ENCODE measurements at places on chromosomes 13 and 19.

GRCh38 chr19:51824281-51825005, 29.5 kb downstream of the FPR3 start:
- DNase-seq = no peak

DNA sequence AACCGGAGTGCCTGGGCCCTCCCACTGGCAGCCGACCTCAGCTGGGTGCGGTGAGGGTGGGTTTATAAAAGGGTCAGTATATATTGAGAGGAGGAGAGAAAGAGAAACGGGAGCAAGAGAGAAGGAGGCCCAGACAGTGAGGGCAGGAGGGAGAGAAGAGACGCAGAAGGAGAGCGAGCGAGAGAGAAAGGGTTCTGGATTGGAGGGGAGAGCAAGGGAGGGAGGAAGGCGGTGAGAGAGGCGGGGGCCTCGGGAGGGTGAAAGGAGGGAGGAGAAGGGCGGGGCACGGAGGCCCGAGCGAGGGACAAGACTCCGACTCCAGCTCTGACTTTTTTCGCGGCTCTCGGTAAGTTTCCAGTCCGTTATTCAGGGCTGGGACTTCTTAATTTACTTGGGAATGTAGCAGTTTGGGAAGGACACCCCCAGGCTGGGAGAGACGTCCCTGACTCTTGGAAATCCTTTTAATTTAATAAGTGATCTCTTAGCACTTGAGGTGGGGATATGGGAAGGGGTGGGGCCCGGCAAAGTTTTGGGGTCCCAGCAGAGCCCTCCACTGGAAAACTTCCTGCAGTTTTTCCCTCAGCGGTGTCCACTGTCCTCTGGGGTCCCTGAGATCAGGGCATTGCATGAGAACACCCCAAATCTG, at the start of gene EMP3:
TSS of gene EMP3 (plus strand) at position 288 of the 646 bp plus-strand sequence. CDS start 1,293 bp downstream, outside the sequence.
- peak; percentile 51 for DNase-seq

DNA sequence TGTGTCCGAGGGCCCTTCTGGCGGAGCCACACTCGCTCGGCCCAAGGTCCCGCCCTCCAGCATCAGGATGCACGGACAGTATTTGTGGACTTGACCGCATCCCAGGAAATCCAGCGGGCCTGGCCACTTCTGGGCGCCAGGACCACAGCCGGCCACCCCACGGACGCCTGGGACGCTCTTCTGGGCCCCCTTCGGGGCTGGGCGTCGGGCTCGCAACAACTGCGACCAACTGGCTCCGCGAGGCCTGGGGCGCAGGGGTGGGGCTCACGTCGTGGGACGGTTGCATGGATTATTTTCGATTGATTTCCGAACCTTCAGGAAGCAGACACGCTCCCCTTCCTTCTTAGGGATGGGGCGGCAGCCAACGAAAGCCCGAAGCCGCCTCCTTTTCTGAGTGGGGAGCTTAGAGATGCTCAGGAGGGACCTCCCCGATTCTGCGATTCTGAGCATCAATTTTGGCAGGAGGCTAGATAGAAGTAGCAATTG, 521 bp upstream of the NUP58 start:
- DNase-seq = no peak

- DNase-seq = no peak
Measured at GRCh38 chr13:43879755-43880181, at the start of gene LACC1. LACC1 (plus strand) TSS chr13:43879904; CDS start chr13:43880986, 1,082 bp downstream.

- DNase-seq = no peak
Measured at GRCh38 chr19:3633559-3633988, 7.0 kb upstream of the CACTIN start.

DNA sequence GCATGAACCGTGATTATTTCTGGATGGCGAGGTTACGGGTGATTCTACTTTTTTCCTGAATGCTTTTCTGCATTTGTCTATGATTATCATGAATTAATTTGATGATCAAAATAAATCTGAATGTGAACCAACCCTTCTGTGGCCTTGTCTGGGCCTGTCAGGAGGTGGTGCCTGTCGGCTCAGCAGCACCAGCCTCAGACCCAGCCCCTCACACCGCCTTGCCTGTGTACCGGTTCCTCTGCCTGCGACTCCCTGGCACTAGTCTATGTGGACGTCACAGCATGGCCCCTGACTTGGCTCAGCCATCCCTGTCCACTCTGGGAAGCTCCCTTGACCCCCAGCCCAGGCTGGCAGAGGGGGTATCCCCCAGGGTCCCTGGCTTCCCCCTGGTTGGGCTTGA, 15.5 kb upstream of the RABAC1 start:
- DNase-seq = no peak

- no peak for DNase-seq
Measured at GRCh38 chr19:9793071-9793591, 24.6 kb upstream of the ZNF846 start.

DNA sequence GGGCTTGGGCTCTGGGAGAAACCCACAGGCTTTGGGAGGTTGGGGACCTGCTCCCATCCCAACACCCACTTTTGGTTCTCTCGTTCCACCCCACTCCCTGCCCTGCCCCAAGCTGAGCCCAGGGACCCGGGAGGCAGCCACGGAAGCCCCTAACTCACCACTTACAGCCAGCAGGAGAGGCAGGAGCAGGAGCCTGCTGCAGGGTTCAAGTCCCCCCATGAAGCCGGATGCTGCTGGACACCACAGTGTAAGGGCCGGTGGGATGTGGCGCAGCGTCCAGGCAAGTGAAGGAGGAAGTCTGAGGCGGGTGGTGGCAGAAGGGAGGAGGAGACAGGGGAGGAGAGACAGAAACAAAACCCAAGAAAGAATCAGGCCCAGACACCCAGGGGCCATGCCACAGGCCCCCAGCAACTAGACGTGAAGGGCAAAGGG, at the start of gene TYROBP:
TSS of gene TYROBP (minus strand) at position 286 of the 432 bp plus-strand sequence. CDS start at position 219, 67 bp downstream.
- no peak for DNase-seq

DNA sequence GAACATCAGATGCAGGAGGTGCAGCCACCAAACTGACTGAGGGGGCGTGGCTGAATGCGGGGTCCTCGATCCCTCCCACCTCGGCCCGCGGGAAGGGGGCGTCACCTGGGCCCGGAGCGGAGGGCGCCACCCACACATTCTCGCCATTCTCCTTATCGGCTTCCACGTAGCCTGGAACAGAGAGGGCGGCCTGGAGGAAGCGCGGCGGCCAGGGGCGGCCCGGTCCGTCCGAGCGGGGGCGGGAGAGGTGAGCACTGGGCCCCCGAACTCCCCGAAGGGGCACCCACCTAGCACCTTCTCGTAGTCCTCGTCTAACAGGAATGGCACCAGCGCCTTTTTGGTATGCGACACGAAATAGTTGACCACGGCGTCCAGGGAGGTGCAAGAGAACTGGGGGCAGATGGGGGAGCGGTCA, 11.8 kb downstream of the STAP2 start:
- no peak for DNase-seq

DNA sequence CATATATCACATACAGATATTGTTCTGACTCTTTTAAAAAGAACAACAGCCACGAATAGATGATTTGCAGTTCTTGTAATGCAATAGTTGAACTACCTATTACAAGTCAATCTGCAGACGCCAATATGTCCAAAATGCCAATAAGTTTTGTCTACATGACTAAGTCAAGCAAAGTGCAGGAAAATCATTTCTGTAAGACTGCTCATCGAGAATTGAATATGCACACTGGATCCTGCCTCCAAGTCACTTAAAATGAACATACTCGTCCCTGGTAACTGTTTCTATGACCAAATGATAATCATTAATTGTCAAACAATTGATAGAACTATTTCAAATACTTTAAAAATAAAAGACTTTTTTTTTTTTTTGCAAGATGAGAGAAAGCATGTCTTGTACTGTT, 375.6 kb downstream of the ITGBL1 start:
- no peak for DNase-seq

DNA sequence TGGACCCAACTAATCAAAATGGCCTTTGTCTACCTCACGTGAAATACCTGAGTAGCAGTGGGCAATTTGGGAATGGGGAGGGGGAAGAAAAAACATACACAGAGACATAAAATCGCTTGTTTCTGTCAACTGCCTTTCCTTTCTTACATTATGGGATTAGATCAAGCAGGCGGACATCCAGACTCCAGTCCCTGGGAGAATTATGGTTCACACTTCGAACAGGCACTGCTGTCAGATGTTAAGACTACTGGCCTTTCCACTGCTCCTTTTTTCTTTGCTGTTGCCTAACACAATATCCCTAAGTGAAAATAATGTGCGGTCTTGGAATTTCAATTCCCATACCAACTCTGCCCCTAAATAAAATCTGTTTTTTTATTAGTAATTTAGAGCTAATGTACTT, 1719.7 kb upstream of the SLC10A2 start:
- no peak for DNase-seq

DNA sequence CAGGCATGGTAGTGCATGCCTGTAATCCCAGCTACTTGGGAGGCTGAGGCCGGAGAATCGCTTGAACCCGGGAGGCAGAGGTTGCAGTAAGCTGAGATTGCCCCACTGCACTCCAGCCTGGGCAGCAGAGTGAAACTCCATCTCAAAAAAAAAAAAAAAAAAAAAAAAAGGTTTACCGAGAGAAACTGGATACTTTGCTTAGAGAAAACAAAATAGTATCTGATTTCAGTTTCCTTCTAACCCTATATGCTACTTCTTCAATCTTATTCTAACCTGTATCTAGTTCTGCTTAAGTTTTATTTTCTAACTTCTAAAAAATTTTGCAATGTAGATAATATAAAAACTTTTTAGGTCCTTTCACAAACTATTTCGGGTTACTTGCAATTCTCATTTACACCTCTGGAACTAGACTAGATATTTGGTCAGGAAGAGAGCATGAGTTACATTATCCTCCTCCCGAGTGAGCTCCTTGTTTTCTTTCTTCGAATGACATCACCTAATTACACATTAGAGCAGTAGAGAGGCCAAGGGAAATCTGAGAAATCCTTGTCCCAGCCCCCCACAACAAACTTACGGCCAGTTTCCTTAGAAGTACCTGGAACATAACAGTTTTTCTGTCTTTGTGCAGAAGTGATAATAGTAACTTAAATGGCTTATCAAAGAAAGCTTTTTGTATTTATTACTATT, 128.9 kb downstream of the B3GLCT start:
- peak; percentile 52 for DNase-seq

- no peak for DNase-seq
Measured at GRCh38 chr13:30142486-30143211, 164.7 kb downstream of the KATNAL1 start.

DNA sequence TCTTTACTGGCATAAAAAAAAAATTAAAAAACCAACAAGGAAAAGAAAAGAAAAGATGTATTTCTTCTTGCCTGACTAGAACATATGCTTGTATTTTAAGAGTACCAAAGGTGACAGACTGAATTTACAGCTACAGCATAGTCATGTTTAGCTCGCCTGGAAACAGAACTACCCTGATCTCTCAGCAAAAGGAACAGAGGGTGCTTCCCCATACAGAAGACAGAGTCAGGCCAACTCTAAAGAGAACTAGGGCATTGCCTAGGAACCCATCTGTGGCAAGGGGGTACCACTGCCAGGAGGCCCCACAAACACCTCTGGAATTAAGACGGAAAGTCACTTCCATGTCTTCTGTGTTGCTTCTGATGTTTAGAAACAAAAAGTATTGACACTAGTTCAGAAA, 252.1 kb upstream of the STARD13 start:
- DNase-seq = no peak

- no peak for DNase-seq
Measured at GRCh38 chr19:13830741-13831536, 35.7 kb downstream of the ZSWIM4 start.

DNA sequence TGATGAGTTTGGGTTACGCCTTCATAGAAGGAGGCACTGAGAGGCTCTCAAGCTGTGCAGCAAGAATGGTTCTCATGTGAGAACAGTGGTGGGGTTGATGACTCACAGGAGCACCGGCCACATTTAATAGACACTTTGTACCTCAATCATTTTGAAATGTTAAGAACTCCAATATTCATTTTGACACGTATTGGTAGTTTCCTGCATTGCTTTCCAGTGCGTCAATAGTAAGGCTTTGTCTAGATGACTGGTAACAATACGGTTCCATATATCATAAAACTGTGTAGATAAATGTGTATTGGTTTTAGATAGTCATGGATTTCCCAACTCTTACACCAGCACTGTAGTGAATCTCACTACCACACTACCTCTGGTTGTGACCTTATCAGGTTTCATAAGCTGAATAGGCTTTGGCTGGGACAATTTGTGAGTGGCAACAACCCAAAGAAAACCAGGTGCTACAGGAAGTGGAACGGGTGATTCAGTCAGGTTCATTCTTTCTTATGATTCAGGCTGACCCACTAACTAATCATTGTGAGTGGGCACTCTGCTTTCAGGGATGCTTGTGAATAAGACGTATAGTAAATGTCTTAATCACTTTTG, 362.6 kb downstream of the KLF5 start:
- no peak for DNase-seq

DNA sequence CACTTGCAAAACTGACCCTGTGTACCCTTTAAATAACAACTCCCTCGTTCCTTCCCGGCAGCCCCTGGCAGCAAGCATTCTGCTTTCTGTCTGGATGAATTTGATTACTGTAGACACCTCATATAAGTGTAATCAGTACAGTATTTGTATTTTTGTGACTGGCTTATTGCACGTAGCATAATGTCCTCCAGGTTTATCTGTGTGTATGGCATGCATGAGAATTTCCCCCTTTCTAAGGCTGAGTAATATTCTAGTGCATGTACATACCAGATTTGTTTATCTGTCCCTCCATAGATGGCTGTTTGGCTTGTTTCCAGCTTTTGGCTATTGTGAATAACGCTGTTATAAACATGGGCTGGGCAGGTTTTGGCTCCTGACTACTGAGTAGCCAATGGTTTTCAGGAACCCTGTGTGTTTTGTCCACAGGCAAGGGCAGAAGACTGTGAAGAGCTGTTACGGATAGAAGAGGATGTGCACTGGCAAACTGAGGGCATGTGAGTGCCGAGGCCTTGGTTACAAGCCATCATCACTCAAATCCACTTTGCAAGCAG, 98.0 kb downstream of the ESD start:
- no peak for DNase-seq

- no peak for DNase-seq
Measured at GRCh38 chr13:50282016-50282415, 266.8 kb downstream of the KCNRG start.

DNA sequence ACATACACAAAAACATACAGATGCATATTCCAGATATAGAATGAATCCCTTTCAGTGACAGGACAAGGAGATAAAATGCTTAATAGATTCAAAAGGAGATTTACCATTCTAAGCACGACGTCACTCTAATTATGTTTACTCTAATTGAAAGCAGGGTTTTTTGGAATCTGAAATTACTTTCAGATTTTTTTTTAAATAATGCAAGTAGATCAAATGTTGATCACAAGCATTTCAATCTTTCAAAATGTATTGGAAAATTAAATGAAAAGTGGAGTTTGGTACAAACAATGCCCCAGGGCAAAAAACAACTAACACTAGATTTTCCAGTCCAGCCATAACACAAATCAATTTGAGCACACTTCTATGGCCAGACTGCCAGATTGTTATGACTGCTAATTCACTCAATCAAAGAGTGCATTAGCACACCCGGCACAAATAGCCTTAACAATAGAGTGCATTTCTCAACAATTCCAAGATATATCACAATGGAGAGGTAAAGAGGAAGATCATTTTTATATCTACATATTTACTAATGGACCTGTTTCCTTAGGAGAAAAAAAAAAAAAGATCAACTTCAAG, 4.3 kb upstream of the DACH1 start:
- peak; percentile 52 for DNase-seq

GRCh38 chr13:59531571-59532091, 632.1 kb downstream of the DIAPH3 start:
- peak; percentile 55 for DNase-seq

All from NCI-H2171 treated with DMSO at 0.1 percent for 48 hours (cell line).